ENCODE measurements at places on chromosomes 2 and 18.

DNA sequence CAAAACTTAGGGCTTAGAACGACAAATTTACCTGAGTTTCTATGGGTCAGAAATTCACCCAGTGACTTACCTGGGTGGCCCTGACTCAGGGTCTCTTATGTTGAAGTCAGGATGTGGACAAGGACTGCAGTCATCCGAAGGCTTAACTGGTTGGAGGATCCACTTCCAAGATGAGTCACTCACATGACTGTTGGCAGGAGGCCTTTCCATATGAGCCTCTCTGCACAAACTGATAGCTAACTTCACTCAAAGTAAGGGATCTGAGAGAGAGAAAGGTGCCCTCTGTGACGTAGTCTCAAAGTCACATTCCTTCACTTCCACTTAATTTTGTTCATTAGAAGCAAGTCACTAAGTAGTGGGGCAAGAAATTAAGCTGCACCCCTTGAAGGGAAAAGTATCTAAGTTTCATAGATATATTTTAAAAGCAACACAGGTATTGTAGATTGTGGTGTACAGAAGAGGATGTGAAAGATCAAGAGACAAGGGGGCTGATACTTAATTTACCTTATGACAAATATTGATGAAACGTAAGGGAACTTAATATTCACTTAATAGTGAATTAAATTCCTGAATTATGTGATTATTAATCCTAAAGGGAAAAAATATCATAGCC is 48.4 kb downstream of the TANK start:
- DNase-seq: no peak

GRCh38 chr2:36477315-36477714 is 120.7 kb downstream of the FEZ2 start:
- DNase-seq: no peak

DNA sequence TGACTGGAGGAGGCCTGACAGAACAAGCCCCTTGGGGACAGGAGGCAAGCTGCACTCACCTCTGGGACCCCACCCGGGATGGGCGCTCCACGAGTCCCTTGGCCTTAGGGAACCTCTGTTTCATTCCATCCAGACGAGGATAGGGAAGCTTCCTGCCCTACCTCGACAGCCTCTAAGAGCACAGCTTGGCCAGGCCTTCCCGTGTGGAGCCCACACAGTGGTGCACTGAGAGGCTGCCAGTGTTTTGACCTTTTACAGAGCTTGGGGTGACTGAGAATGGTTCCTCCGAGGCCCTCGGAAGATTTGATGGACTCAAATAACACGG is 91.4 kb upstream of the SMAD7 start:
- DNase-seq: no peak

- DNase-seq: no peak
Observed at GRCh38 chr2:232431705-232432590, 24.0 kb upstream of the ALPI start.

DNA sequence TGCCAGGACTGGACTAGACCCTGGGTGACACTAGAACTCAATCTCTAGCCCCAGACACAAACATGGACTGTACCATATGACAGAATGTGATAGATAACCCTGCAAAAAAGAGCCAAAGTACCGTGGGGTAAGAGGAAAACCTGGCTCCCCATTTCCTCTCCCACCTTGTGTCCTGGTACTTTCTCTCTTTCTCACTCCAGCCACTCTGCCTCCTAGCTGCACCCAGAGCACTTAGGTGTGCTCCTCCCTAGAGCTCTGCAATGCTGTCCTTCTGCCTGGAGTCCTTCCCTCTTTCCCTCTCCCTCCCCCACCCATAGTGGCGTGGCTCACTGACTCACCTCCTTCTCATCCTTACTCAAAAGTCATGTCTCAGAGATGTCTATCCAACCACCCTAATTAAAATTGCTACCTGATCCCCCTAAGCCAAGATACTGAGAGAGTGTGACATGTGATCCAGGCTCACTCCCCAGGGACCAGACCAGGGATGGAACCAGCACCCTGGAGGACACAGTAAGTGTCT is 171.3 kb downstream of the LOXHD1 start:
- no peak for DNase-seq

DNA sequence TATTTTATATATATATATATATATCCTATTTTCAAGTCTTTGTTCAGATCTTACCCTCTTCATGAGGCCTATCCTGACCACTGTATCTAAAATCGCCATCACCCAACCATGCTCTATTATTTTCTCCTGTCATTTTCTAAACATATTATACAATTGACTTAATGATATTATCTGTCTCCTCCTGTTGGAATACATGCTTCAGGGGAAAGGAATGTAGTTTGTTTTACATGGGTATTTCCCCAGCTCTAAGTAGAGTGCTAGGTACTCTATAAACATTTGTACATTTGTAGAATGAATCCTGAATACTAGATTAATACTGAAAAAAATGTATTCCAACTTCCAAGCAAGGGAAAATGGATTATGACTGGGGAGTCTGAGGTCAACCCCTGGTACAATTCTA is 26.2 kb downstream of the TTC21B start:
- no peak for DNase-seq

DNA sequence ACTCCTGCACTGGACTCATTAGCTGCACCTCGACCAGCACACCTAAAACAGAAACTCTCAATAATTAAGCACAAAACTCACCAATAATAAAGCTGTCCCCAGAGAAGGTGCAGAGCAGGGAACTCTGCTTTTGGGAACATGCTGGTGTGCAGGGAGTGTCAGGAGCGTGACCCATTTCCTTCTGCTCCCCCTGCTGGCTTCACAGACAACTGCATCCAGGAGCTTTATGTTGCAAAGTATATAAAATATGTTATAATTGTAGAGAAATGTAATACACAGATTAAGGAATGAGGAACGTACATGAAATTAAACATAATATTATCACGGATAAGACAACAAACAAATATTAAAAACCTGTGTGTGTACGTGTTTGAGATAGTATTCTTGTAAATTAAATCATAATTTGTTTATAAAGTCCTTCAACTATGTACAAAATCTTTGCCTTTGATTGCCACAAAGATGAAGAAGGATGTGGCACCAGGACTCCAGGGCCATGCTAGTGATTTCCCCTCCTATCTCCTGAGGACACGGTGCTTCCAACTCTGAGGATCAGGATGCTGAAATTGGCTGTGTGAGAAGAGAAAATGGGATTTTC is 68.6 kb upstream of the MAL start:
- DNase-seq: no peak

- DNase-seq: no peak
Observed at GRCh38 chr2:204670124-204670523, 124.8 kb downstream of the PARD3B start.

GRCh38 chr18:11729556-11729955 is 40.5 kb downstream of the GNAL start:
- DNase-seq: no peak

DNA sequence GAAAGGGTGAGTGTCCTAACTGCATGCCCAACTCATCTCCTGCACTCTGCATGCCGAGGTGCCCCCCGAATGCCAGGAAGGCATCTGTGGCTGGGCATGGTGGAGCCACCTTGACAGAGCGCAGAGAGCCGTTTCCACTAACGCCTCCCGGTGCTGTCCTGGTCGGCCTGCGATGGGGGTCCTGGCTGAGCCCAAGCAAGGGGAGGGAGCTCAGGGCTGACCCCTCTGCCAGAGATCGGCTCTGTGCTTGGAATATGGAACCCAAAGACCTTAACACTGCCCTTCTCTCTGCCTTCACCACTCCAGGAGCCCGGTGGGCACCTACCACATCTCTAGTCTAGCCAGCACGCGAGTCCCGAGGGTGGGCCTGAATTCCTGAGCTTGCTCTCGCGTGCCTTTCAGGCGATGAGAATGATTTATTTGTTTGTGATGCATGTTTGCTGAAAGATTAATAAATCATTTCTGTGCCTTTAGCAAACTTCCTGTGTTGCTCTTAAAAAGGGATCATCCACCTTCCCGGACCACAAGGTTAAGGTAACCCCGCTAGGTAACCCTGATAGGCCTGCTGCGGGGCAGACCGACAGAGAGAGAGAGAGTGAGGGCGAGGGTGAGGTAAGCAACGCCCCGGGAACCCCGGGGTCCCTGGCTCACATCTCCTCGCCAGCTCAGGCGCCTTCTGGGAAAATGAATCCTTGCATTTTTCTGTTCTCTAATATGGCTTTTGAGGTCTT is 35.3 kb downstream of the PDIA6 start:
- no peak for DNase-seq

- no peak for DNase-seq
Observed at GRCh38 chr2:7243276-7243675, 326.1 kb downstream of the RNF144A start.

DNA sequence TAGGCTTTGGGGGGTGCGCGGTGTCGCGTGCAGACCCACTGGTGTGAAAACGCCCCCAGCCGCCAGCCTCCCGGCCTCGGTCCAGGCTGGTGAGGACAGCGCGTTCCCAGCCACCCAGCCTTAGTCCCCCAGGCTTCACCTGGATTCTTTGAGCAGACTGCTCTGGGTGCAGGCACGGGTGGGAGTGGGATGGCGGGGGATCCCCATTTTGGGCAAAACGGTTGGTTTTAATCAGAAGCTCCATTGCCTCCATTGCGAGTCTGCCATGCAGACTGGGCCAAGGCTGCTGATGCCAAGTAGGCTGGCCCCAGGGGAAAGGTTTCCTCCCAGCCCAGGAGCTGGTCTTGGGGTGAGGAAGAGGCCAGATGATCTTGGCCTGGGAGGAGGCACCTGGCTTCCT is 445 bp downstream of the MLPH start:
- no peak for DNase-seq

GRCh38 chr18:62729487-62730386 is 14.4 kb downstream of the PHLPP1 start:
- DNase-seq: no peak

GRCh38 chr18:12006488-12006840 is 25.2 kb downstream of the IMPA2 start:
- DNase-seq: no peak

Measured in stimulated activated CD8-positive, alpha-beta memory T cell treated with anti-CD3 and anti-CD28 coated beads, Interleukin-4, amount 100 ng/mL, for 4 hours (primary cell).